NCI-H2029 (cell line): ENCODE measurements at places on chromosomes 4 and X.
A peak's percentile ranks its signal among the peaks of the same experiment; 100 is the strongest.

DNA sequence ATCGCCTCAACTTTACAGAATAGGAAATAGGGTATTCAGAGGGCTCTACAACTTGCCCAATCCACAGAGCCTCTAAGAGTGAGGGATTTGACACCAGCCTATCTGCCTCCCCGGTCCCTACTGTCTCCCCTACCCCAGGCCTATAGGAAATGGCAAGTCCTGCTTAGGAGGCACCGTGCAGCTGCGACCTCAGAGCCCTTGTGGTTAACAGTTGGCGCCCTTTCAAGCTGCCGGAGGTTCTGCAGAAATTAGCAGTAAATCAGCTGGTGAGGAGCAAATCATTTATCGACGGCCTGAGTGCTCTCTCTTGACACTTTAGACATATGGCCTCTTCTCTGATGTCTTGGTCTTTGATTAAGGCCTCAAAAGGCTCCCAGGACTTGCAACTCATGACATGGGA, 96.9 kb downstream of the CLNK start:
- DNase-seq: peak; percentile 50

GRCh38 chr4:138034871-138035270, 207.3 kb downstream of the SLC7A11 start:
- no peak for DNase-seq

DNA sequence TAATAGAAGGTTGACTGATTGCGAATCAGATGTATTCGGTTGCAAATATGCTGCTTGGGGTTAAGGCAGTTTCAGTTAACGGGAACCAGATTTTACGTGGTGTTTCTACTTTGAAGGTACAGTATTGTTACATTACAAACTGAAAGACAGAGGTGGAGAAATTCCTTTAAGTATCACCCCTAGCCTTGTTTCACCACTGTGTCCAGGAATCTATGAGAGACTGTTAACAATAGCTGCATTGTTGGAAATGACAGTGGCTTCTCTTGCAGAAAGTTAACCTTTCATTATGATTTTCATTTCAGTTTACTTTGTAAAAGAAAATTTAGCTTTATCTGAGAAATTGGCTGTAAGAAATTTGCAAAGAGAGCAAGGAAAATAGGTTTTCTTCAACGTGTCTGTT, 2.6 kb downstream of the CDKL5 start:
- no peak for DNase-seq

DNA sequence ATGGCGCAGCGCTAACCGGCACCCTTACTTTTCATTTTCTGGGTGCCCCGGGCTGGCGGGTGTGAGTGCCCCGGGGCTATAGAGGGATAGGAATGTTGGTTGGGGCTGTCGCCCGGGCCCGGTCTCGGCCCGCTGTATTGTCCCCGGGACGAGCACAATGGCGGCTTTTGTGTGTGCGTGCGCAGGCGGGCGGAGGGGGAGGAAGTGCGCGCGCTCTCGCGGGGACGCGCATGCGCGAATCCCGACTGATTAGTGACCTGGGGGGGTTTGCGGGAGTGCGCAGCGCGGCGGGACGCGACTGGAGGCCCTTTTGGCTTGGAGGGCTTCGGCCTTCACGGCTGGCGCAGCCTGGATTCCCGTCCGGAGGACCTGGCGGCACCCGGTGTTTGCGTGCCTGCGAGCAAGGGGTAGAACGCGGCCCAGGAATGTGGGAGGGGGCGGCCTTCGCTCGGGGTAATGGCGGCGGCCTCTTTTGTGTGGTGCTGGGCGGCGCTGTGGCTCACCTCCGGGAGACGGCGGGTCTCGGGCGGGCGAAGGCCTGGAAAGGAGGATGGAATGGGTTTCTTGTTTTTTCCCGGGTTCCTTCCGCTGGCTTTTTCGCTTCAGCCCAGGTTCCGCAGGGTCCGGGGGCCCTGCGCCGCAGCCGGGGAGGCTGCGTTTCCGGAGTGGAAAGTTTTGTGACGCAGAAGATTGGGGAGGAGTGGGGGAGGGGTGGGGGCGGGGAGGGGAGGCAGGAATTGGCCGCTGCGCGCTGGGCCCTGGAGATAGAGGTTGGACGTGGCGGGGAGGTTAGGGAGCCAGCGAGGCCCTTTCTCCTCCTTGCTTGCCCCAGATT, 618 bp downstream of the DDX3X start:
- DNase-seq: peak; percentile 41

DNA sequence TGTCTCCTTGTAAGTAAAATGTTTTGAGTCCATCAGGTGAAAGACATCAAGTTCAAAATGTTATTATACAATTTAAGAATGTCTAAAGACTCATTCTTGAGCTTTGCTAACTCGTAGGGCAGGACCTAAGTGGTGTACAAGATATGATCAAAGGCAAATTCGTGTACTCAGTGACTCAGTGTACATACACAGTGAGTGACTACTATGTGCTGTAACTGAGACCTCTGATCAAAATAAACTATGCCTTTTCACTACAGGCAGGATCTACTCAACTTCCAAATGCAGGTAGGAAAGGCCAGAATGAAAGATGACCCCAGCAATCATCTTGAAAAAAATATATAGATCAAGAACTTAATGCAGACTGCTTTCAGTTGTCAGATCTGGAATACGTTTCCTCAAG, 49.9 kb downstream of the ADGRG2 start:
- DNase-seq: no peak

GRCh38 chr4:151192556-151193235, 84.3 kb upstream of the PRSS48 start:
- no peak for DNase-seq

- no peak for DNase-seq
Observed at GRCh38 chr4:76194325-76194724, 19.3 kb downstream of the SCARB2 start.

DNA sequence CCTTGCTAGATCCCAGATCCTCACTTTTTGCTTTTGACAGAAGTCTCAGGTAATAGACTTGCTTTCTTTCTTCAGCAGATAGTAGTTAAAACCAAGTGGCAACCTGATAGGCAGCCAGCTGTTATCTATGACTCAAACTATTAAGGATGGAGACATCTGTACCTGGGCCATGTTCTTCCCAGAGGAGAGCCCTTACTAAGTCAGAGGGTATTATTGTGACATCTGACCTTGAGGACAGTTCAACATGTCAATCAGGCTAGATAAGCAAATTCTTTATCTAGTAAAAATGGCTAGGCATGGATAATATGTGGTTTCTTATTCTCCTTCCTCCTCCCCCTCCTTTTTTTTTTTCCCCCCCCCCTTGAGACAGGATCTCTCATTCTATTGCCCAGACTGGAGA, 39.2 kb downstream of the TRIM2 start:
- no peak for DNase-seq

GRCh38 chr4:159111416-159111815, 8.5 kb downstream of the RAPGEF2 start:
- DNase-seq: no peak

- peak; percentile 28 for DNase-seq
Observed at GRCh38 chr4:7679406-7680040, 244.8 kb upstream of the PSAPL1 start.

DNA sequence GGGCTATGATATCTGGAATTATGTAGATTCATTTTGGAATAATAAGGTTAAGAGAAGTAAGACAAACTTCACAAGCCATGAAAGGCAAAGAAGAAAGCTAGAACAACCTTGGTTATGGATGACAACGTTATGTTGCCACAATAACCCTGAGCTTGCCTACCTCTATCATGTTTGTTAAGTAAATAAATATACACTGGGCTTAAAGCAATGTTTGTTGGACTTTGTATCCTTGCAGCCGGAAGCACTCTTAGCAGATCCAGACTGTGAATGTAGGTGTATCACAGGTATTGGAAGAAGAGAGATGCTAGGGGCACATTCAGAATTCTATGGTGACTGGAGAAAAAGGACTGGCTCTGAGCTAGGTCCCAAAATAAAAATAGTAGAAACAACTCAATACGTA, 214.4 kb downstream of the HS3ST1 start:
- no peak for DNase-seq

- DNase-seq: no peak
Observed at GRCh38 chr4:3337811-3338210, 45.0 kb downstream of the RGS12 start.

DNA sequence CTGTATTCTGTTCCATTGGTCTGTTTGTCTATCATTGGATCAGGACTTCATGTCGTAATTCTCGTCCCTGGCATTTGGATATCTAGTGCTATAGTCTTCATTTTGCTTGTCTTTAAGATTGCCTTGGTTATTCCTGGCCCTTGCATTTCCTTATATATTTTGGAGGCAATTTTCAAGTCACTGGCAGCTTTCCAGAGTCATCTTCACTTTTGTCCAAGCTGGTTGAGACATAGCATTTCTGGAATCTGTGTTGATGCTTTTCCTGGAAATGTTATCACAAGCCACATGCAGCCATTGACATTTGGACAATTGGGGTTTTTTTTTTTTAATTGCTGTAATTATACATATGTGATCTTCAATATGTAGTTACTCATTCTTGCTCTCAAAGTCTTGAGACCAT, 45.2 kb upstream of the HGFAC start:
- no peak for DNase-seq

DNA sequence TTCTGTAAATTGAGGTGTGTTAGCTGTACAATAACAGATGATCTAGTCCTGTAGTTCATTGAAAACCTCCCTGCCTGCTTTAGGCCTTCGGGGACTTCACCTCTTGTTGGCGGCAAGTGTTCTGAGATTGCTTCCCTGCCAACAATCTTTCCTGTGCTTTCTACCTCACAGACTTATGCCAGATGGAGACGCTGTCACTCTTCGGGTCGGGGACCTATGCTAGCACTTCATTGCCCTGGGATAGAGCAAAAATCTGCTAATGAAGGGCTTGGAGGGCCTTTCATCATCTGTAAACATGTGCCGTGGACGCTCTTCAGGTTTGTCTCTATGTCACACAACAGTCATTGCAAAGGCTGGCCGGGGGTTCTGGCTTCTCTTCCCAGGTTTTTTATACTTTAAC, 4.7 kb upstream of the PDLIM3 start:
- no peak for DNase-seq

DNA sequence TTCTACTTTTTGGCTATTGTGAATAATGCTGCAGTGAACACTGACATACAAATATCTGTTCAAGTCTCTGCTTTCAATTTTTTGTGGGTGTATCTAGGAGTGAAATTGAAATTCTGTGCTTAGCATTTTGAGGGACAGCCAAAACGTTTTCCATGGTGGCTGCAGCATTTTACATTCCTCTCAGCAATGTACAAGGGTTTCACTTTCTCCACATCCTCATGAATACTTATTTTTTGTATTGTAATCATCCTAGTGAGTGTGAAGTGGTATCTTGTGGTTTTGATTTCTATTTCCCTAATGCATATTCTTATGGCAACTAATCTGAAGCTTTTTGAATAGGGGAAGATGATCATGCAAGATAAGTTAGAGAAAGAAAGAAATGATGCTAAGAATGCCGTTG, 40.3 kb downstream of the HSPA4L start:
- DNase-seq: no peak

GRCh38 chrX:14505648-14506047, 23.7 kb upstream of the GLRA2 start:
- DNase-seq: no peak

GRCh38 chr4:122285285-122285684, 93.5 kb upstream of the ADAD1 start:
- DNase-seq: no peak
